ENCODE measurements at places on chromosomes 4 and X. TPM values are rescaled to one million over a fixed set of nuclear protein-coding genes. Genes with fewer than 3 reads are reported as not detected.

Gene GYPB
- total RNA-seq: not detected

Gene ALB
- total RNA-seq: 0.24 TPM

Gene ODAPH
- not detected for total RNA-seq

Gene FGF13
- total RNA-seq: 3.0 TPM

Gene EXOC1L
- total RNA-seq: not detected

Gene RBM3
- total RNA-seq: 88.0 TPM

Gene KIF4A
- total RNA-seq: 1.4 TPM

Measured in tracheal epithelial cell (primary cell).